ENCODE measurements at places on chromosomes 6 and 20.

GRCh38 chr6:44696686-44697085 is 309.2 kb downstream of the CDC5L start:
- DNase-seq: no peak

- DNase-seq: no peak
Observed at GRCh38 chr6:167995731-167996151, 1.7 kb upstream of the KIF25 start.

DNA sequence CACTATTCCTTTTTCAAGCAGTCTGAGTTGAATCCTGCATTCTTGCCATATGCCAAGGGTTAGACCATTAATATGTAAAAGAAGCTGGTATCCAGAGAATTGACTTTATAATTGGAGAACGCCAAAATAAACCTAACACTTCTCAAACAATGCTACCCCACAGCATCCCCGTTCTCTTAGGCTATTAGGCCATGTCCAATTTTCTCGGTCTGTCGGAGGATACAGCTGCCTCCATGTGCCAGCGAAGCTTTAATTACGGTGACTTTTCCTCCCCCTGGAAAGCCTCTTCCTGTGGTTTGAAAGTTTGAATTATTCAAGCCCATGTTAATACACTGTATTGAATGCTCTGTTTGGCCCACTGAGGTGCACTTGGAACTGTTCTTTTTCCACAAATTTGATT is 60.5 kb downstream of the HS3ST5 start:
- no peak for DNase-seq

GRCh38 chr6:3386374-3386857 is 70.4 kb downstream of the SLC22A23 start:
- no peak for DNase-seq

DNA sequence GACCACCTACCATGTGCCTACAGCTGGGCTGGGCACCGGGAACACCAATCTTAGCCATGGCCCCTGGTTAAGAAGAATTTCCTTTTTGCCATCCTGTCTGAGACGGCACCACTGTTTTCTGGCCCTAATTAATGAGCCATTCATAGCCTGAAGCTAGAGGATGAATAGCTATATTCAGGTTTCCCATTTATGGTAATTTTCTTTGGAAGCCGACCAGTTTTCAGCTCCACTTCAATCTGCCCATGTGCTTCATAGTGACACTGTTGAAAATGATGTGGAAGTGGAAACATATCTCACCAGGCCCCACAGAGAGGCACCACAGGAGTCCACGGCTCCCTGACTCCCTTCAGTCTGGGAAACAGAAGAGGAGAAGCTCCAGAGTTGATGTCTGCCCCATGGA is 22.6 kb upstream of the ULBP3 start:
- DNase-seq: no peak

DNA sequence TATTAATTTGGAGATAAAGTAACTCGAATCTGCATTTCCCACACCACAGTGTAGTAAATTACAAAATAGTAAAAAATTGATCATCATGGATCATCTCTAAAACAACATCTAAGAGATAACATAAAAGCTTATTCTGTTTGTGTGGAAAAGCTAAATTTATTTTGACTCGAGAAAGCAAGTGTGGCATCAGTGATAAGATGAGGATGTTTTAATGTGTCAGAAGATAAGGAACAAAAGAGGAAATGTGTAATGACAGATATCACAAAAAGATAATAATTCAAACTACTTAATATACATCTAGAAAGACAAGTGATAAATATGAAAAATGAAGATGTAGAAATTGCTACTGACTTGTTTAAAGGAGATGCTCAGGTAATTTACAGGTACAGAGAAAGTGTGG is 74.1 kb downstream of the DNAH8 start:
- no peak for DNase-seq

DNA sequence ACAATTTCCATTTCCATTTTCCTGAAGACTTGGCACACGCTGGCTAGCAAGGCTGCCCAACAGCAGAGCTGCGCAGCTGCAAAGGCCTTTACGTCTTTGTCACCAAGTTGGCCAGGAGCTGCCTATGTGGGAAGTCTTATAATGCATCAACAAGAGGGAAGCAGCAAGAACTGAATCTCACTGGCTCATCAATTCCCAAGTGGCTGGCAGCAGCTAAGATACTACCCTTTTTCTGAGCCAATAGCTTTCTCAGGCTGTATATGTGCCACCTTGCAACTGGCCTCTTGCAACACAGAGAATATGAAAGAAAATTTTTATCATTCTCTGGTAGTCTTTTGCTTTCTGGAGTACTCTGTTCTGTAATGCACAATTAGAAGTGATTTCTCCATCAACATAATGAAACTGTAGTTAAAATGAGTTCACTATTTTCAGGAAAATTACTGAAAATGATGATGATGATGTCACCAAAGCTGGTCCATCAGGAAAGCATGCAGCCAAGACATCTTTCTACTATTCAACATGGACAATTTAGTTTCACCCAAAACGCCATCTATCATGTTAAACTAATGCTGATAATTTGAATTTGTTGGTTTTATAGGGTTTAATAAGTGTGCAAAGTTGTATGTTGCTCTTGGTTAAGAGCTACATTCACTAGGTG is 97.3 kb upstream of the FOXA2 start:
- DNase-seq: no peak

DNA sequence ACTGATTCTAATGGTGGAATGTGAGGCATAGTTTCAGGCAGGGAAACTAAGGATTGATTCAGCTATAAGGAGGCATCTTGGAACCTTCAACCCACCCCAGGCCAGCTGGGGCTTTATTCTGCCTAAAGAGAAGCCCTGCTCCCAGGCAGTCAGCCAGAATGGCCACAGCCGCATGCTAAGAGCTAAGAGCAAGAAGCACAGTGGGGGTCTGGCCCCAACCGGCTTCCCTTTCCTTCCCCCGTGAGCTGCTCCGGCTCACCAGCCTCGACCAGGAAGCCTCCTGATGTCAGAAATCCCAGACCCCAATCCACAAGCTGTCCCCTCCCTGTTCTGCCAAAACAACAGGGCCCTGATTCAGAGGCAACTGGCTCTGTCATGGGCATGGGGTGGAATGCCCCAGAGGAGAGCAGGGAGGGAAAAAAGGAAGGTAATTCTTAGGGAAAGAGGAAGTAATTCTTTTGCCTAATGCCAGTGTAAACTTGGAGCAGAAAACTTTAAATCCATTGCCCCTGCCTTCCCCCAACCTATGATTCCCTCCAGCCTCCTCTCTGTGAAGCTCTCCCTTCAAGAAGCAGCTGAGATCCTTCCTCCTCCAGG is 6.9 kb downstream of the GRM4 start:
- DNase-seq: no peak

DNA sequence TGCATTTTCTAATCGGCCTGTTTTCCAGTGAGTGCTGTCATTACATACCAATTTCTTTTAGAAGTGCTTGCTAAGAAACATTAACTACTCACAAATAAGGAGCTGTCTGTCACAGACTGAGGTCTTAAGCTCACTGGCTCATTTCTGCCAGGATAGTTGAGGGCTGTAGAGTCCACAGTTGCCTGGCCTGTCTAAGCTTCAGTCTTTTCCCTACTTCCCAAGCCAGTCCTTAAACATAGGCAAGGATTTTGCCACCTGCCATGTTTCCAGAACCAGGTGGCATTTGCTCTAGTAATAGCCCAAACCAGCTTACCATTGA is 84.7 kb downstream of the LINC00237 start:
- DNase-seq: no peak

DNA sequence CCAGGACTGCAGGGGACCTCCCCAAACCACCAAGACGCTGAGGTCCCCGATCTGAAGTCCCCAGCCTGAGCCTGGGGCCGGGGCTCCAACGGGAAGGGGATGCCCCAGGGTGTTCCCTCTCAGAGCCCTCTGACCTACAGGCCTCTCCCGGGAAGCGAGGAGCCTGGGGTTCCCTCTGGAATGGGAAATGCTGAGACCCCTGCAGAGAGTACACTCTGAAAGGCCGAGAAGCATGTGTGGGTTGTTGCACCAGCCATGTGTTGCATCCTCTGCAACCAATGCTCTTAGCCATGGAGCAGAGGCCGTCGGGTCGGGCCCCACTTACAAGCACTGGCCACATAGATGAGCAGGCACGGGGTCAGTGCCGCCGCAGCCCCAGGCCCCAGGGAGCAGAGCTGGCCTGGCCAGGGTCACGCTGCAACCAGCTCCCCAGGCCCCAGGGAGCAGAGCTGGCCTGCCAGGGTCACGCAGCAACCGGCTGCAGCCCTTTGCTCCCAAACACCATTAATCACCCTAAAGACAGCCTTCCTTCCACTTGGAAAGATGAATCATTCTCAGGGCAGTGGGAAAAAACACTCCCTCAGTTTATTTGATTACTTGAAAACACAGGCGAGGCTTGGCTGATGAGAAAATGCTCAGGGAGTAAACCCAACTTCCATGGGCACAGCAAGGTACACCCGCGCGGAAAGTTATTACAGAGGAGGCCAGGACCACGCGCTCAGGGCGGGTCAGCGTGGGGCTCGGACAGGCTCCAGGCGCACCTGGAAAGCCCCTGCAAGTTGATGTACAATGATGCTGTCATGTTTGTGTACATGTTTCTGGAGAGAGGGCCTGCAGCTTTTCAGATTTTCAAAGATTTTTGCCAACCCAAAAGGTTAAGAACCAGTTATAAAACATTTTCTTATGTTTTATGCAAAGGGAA is 78.0 kb upstream of the AFDN start:
- no peak for DNase-seq

DNA sequence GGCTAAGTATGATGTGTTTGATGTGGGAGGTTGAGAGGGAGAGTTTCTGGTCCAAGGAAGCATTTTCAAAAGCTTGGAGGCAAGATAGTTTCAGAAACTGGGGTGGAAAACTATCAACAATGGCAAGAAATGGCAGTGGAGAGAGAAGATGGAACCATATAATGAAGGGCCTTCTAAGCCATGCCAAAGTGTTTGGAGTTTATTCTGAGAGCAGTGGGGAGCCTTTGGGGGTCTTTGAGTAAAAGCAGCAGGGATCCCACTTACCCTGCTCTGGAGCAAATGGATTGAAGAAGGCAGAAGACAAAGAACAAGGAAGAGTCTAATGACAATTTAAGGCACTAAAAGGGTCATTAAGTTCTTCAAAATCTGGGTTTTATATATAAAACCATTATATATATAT is 538.9 kb downstream of the UTRN start:
- DNase-seq: no peak
